ENCODE measurements at places on chromosomes 12 and 14.

- no peak for DNase-seq
Measured at GRCh38 chr12:118715647-118716046, 265.7 kb upstream of the SRRM4 start.

DNA sequence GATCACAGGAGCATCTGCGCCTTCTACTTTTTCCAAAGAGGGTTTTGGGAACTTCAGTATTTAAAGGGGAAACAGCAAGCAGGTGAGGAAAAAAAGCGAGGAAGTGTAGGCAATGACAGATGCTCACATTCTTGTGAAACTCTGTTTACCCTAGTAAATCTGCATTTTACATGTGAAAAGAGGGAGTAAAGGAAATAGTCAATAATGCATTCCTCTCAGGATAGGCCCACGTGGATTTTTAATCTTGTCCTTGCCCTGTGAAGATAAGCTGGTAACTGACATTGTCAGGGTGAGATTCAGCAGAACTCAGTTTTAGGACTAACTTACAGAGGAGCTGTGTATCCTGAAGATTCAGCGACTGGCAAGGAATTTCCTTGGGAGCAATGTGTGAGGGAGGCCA is 1119.2 kb upstream of the TMEM132C start:
- DNase-seq: no peak

DNA sequence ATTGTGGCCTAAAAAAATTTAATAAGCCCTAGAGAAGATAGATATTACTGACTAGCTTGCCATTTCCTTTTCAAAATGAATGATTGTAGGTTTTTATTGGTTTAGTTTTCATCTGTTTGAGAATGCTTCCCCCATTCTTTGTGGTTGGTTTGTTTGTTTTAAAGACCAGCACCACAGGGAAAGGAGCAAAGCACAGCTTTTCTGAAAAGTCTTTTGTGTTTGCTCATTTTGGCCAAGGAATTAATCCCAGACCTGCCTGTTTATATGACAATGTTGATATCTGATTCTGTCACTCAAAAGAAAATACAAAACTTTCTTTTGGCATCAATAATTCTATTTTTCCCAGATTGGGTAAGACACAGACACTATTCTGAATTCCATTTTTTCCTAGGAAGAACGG is 312.5 kb upstream of the FLRT2 start:
- no peak for DNase-seq

DNA sequence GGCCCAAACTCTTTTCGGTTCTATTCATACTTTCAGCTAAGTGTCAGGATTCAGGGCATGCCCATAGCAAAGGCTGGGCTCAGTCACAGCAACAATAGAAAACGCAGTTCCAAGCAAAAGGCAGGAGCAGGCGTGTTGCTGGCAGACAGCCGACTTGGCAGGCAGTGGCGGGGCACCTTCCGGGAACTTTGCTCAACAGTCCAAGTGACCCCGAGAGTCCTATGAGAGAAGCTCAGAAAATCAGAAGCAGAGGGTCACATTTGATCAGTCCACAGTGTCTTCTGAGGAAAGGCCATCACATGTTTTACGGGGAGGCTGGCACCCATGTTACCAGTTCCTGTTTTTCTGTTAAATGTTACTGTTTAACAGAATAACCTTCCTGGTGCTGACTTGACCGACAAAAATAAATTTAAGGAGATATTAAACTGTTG is 115.0 kb downstream of the DACT1 start:
- peak; percentile 84 for DNase-seq
